Stimulated activated CD8-positive, alpha-beta memory T cell treated with anti-CD3 and anti-CD28 coated beads, Interleukin-15, amount 100 ng/mL, for 4 hours (primary cell): ENCODE measurements at places on chromosomes 7 and 10.

- no peak for DNase-seq
Measured at GRCh38 chr7:104230606-104231005, 22.8 kb upstream of the ORC5 start.

- no peak for DNase-seq
Measured at GRCh38 chr10:73248259-73248724, 1.2 kb upstream of the DNAJC9 start.

DNA sequence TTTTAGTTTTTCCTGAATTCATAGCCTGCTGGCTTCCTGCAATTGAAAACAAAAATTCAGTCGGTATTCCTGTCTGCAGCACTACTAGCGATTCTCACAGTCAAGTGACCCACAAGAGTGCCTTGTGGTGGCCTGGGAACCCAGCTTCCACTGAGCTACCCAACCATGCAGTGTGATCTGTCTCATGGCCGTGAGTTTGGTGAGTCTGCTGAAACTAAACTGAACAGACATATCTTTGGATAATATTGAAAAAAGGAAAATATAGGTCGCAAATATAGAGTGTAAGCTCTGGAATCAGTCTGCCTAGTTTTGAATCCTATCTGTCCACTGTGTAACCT, 18.1 kb downstream of the ZNF786 start:
- no peak for DNase-seq

DNA sequence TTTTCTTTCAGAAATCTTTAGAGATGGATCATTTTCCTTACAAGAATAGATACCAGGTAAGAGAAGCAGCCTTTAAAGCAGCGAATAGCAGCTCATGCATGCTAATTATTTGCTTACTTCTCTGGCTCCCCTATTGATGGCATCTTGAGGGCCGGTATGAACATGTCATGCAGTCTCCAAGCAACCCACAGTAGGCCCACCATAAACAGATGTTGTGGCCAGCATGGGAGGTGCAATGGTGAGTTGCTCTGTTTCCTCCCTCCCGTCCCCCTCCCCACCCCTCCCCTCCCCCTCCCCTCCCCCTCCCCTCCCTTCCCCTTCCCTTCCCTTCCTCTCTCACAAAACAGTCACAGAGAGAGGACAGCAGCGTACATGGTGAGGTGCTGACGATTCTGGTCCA, 9.7 kb upstream of the ZNF273 start:
- DNase-seq: no peak

DNA sequence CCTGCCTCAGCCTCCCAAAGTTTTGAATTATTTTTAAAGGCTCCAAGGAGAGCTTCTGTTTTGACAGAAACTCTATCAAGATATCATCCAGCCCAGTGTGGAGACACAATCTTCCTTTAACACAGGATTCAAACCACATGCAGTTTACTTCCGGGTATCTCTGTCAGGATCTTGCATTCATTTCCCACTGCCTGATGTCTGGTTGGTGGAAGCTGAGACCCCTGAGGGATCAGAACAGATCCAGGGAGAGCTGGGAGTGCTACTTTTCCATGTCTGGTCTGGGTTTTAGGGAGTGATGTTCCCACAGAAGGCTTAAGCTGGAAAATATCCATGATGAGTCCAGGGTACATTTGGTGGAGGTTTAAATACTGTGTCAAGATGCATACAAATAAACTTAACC, 16.7 kb downstream of the PTPRE start:
- no peak for DNase-seq

GRCh38 chr10:113450046-113450804, 102.6 kb upstream of the HABP2 start:
- no peak for DNase-seq

GRCh38 chr7:128863433-128863989, 855 bp downstream of the ATP6V1F start:
- DNase-seq: peak; percentile 14

DNA sequence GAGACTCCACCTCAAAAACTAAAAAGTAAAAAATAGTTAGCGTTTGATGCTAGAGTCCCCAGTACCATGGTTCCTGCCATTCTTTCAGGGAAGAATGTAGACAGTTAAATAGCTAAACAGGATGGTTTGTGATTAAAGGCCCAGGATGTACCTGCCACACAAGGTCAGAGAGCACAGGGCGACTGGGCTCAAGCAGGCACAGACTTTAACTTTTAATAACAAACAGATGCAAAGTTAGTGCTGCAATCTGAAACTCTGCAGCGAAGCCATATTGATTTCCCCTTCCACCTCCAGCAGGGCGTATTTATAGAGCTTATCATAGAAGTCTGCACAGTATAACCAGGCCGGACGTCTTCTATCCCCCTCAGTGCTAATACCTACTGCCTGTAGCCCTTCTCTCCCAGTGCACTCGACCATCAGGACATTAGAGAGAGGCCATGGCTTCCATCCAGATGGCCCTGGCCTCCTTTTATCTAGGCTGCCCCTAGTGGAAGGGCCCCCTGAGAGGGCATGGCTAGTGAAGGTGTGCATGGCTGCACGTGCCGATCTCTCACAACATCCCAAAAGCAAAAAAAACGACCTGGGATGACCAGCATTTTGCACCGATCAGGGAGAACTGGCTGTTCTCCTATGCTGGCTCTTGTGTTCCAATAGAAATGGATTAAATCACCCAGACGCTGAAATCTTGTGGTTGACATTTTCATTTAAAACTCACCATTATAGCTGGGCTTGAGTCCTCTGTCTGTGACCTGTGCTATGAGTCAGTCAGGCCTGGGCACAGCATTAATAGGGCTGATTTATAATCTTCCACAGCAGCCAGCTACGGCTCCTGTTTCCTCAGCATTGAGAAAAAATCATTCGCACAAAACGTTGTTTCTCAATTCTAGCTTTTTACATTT, 7.6 kb upstream of the BAG3 start:
- no peak for DNase-seq

GRCh38 chr10:85657476-85658113, 709.0 kb downstream of the GRID1 start:
- no peak for DNase-seq

- DNase-seq: no peak
Measured at GRCh38 chr10:119020627-119020946, 8.9 kb upstream of the NANOS1 start.

DNA sequence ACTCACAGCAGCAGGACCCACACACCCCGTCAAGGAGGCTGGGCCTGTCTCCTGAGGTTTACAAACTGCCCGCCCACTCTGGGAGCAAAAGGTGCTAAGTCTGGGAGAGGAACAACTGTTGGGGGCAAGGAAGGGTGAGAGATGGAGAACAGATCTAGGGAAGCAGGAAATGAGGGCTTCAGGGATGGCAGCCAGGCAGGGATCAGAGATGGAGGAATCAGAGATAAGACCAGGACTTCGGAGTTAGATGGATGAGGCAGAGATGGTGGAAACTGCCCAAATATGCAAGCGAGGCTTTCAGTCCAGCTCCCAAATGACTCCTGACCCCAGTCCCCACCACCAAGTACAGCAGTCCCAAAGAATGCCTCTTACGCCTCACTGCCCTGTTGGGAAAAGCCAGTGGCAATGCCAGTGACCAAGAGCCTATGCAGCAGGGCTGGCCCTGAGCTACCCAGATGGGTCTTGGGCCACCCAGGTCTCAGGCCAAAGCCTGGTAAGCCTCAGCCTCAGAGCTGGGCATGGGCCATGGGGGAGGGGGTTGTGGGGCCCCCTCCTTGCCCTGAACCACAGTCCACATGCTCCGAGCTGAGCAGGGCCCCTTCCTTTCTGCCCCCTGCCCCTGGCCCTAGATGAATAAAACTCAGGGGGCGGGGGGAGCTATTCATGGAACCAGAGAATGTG, 39.5 kb upstream of the SLF2 start:
- no peak for DNase-seq

DNA sequence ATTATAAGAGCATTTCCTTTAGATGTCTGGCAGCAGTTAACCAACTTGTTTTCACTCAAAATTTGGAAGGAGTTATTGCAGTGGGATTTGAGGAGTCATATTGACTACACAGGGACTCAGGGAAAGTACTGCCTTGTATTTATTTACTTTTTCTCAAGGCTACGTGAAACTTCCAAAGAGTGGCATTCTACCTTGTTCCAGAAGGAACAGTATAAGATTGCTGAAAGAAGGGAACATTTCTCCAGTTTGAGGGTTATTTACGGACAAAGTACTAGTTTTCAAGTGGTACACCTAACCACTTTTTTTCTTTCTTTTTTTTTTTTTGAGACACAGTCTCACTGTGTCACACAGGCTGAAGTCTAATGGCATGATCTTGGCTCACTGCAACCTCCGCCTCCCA, 5.1 kb downstream of the MORN4 start:
- no peak for DNase-seq

- no peak for DNase-seq
Measured at GRCh38 chr7:113141803-113142202, 23.4 kb upstream of the SMIM30 start.

DNA sequence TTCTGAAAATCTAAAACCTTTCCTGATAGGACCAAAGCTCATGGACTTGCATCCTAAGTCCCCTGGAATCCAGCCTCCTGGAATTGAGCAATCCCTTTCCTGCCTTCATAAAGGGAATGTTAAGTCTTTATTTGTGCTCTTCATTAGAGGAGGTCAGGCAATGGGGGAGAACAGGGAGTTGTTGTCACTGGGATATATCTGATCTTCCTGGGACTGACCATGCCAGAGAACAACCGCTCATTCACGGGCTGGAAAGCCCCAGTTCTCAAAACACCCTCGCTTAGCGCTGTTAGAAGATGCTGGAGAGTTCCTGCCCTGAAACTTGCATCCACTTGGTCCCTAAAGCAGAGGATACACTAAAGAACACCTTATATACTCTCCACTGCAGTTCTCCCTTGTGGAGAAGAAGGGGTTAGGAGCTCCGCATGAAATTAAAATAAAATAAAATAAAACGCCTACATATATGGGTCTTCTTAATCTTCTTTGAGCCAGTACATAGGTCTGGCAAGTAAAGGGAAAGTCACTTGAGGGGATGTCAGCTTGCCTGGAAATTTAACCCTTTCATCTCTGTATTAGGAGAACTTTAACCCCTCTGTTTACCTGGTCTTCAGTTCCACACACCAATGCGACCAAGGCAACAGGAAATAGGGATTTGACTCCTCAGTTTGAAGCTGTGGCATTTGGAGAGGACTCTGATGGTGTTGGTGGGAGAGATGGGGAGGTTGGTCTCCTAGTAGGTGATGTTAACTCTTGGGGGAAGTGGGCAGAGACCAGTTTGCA, 1.2 kb downstream of the SORCS1 start:
- DNase-seq: no peak

DNA sequence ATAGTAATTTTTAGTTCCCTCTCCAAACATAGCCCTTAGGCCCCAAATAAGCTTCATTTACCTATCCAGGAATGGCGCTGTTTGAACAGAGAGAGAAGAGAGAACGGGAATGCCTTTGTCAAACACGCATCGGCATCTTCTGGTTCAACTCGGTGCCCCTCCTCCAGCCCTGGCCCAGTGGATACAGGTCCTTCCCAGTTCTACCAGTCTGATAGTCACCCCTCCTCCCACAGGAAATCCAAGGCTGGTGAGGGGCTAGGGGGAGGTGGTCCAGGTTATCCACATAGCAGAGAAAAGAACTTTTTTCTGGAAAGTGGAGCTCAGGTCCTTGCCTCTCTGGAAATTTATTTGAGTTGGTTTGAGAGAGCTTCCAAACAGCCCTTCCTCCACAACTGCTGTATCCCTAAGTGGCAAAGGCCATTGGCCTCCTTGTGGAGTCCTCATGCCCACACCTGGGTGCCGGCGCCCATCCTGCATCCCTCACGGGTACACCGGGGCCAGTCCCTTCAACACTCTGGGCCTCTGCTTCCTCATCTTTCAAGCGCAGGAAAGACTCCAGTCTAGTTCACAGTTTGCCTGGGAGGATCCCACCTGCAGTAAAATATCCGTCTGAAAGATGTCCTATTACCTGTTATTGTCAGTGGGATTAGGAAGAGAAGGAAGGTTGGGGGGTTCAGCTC, 287.4 kb downstream of the CELF2 start:
- no peak for DNase-seq

DNA sequence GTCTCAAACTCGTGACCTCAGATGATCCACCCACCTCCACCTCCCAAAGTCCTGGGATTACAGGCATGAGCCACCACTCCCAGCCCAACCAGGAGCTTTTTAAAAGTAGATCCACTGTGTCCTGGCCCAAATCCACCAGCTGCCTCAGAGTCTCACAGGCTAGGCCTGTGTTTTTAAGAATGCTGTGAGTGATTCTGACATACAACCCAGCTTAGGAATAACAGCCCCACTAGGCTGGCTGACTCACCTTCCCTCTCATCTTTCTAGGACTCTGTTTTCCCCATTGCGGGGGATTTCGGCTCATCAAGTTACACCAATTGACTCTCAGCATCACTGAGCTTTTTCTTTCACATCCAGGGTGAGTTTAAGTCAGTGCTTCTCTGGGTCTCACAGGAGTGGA, 207.6 kb downstream of the SKIDA1 start:
- DNase-seq: no peak

- DNase-seq: no peak
Measured at GRCh38 chr7:155001756-155002410, 1.0 kb downstream of the PAXIP1 start.

DNA sequence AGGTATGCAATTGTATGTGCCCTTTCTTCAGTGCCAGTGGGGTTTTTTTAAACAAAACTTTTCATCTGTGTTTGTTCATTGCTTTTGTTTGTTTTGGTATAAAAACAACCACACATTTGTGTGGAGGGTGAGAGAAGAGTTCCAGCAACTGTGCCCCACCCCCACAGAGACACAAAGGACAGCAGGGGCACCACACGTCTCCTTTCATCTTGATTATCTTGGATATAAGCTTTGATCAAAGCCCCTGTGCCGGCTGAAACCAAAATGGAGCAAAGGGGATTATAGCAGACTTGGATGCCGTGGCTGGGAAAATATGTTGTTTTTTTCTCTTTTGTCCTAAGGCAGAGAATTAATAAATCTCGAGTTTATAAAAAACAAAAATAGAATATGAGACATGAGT, 111.8 kb upstream of the RSU1 start:
- no peak for DNase-seq

DNA sequence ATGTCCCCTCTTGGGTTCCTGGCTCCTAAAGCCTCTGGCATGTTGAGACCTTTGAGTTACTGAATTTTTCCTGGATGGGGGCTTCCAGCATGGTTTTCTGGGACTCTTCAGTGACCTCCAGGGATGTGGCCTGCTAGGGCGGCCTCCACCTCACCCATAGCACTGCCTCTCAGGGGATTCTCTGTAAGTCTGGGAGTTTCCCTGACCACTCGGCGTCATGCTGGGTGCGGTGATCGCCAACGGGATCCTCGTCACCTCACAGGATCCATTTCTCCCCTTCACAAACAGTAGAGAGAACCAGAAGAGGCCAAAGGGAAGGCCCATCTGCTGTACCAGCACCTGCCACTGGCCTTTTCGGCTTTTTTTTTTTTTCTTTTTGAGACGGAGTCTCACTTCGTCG, 84.3 kb downstream of the NPTX2 start:
- DNase-seq: no peak

DNA sequence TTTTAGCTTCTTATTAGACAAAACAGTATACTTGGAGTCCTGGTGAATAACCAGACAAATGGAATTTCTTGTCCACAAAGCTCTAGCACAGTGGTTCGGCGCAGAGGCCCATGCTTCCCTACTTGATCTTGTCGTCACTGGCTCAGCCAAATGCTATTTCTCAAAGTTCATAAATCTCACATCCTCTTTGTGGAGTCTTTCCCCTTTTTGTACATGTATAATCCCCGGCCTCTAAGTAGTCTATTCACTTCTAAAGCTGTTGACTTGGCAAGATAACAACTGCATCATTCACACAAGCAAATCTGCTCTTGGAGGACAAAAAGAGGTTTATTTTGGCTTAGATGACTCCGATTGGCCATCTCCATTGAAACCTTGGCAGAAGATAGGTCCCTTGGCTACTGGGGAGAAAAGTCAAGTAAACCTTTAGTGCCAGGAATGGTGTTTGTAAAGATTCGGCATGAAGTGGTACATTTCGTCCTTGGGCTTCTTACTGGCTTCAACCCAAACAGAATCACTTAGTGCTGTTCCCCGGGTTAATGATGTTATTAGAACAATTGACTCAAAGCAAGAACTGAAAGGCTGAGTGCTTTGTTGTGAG, 5.1 kb upstream of the AKR1E2 start:
- DNase-seq: no peak
